ENCODE measurements at places on chromosomes 11 and 22.

DNA sequence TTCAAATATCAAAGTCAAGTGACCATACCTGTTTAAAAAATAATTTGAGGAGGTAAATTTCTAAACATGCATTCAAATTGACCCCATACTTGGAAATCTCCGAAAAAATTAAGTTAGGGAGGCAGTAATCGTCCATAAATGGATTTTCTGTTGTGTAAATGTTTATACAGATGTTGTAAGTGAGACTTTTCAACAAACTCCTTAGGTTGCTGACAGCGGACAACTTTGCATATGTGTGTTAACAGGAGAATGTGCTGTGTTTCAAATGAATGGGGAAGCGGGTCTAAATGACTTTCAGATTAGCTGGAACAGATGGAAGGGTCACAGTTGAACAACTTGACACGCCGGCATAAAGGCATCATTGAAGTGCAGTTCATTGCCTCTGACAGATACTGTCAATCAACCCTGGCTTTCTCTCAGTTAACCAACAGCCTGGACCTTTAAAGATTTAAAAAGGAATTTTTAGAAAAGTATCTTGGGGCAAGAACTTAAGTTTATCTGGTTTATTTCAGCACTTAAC, 98.2 kb upstream of the DBX1 start:
- no peak for DNase-seq

DNA sequence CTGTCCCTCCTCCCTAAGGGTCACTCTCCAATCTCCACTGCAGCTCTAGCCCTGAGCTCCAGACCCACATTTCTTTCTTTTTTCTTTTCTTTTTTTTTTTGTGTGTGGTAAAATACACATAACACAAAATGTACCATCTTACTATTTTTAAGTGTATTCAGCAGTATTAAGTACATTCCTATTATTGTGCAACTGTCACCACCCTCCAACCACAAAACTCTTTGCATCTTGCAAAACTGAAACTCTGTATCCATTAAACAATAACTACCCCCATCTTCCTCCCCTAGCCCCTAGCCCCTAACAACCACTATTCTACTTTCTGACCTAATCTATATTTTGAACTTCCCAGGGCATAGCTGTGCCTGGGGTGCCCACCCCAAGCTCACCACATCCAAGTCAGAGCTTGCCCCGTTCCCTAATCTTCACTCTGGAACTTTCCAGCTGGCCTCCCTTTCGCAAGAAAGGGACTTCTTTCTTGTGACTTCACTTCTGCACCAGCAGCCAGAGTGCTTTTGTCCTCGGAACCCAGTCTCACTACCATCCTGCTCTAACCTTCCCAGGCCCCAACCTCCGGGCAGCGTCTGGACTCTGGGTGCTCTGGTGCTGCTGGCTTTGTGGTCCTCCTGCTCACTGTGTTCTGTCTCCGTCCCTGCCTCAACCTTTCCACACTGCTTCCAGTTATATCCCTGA, 30.7 kb downstream of the PARVG start:
- DNase-seq, result no peak

- peak; percentile 74 for DNase-seq
Measured at GRCh38 chr11:126416542-126417090, 61.1 kb downstream of the ST3GAL4 start.

- no peak for DNase-seq
Measured at GRCh38 chr22:19977296-19978243, 36.0 kb upstream of the TXNRD2 start.

DNA sequence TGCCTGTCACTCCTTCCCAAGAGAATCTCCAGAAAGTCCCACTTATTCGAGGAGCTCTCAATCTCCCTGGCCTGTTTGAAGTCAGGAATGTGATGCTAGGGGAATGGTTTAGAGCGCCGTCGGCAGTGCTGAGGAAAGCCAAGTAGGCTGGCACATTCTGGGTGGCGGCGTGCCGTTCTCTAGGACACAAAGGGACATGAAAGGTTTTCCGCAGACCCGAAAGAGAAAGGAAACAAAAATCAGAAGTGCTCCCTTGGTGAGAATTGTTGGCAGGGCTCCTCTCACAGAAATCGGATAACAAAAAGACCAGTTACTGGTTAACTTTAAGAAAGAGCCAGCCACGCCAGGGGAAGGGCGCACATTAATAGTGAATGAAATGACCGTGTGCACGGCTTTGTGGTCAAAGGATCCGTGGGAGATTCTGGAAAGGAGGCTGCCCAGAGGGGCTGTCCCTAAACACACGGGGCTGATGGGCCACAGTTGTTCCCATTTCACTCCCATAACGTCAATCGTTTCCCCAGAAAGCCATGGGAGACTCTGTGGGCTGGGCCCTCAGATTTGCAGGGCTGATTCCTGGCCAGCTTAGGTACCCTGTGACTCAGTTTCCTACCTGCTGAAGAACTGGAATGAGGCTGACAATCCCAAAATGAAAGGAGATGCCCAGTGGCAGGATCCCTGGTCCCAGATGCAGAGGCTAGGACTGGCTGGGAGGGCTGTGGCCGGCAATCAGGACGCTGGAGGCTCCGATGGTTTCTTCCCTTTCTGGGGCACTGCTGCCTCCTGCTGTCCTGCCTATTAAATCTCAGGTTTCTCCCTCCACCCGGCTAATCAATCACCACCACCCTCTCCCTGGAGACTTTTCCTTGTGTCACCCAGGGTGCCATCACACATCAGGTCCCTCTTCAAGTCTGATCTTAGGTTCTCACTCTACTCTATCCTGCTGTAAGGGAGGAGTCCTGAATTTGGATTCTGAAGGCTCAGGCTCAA, 82.3 kb downstream of the RCN1 start:
- peak; percentile 77 for DNase-seq

DNA sequence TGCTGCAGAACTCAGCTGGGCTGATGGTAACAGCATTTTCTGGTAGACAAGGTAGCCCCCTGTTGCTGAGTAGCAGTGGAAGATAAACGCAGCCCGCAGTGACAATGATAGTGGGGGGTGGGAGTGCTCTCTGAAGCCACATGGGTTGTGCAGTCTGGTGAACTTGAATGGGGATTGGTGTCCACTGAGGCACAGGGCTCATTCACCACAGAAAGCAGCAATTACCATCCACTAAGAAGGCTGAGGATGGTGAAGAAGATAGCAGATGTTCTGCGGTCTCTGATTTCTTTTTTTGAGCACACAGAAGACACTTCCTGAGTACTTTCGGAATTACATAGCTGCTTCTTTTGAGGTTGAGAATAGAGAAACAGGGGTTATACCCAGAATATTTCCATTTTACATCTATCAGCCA, 150.3 kb downstream of the LRRC4C start:
- no peak for DNase-seq

DNA sequence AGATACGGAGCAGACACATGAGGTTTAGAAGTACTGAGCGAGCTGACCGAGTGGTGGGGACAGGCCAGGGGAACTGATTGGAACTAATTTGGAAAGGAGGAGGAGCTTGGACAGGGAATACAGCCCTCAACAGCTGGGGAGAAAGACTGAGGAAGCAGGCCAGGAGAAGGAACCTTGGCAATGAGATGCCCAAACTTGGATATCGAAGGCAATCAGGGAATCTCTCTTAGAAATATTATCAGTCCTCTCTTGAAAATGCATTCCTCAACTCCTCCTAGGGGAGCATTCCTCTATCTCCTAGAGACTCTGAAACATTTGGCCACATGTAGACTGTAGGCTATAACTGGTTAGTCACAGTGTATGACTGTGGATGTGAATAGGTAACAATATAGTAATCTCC, 284.6 kb downstream of the GUCY1A2 start:
- no peak for DNase-seq

DNA sequence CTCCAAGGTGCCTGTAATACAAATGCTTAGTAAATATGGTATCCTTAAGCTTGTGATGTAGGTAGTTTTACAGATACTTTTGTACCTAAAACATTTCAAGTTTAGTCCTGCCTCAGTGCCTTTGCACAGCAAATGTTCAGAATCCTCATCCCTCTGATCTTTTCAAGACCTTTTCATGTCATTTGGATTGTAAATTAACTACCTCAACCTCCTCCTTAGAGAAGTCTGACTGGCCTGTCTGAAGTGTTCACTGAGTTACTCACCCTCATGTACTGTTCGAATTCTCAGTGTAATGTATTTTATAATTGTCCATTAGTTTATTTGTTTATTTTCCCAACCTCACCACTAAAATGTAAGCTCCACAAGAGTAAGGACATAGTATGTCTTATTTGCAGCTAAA, 147.5 kb downstream of the ELP4 start:
- DNase-seq, result peak; percentile 15

DNA sequence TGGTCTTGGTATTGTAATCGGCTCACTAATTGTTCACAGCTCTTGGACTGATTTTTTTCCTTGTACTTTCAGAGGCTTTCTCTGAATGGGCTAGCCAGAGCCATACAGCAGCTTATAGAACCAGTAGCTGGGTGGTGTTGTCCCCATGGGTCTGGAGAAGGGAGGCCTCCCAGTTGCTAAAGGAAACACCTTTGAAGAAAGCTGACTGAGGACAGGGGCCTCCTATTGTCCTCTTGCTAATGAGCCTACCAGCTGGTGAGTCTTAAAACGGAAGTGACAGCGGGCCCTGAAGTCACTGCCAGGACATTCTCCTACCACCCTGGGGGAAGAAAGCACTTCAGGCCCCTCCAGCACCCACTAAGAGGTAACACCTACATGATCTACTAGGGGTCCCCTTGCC, 9.9 kb downstream of the FADS3 start:
- DNase-seq, result no peak

- DNase-seq, result peak; percentile 94
Measured at GRCh38 chr11:11171285-11171684, 181.8 kb downstream of the CSNK2A3 start.

- peak; percentile 81 for DNase-seq
Measured at GRCh38 chr11:69791276-69792180, 16.4 kb upstream of the FGF4 start.

GRCh38 chr11:126163074-126163700, 48.3 kb downstream of the RPUSD4 start:
- peak; percentile 93 for DNase-seq

All from EH (cell line).